ENCODE measurements at places on chromosomes 3 and 15.

GRCh38 chr3:142056656-142057330 lies 92.6 kb downstream of the TFDP2 start:
- peak; percentile 26 for DNase-seq

- no peak for DNase-seq
Measured at GRCh38 chr15:66848686-66849392, 146.8 kb downstream of the SMAD6 start.

DNA sequence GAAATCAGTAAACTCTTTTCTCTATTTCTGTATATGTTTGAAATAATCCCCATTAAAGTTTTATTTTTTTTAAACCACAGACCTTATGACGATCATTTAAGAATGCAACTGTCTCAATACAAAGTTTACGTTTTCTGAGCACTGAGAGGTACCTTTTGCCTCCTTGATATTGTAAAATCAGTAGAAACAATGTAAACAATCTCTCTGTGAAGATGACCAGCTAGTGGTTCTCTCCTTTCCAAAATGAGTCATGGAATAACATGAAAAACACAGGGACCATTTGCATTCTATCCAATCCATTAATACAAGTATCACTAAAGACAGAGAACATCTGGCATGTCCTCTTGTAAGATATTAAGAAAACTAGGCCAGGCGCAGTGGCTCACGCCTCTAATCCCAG lies 48.8 kb downstream of the RAD18 start:
- DNase-seq: no peak

DNA sequence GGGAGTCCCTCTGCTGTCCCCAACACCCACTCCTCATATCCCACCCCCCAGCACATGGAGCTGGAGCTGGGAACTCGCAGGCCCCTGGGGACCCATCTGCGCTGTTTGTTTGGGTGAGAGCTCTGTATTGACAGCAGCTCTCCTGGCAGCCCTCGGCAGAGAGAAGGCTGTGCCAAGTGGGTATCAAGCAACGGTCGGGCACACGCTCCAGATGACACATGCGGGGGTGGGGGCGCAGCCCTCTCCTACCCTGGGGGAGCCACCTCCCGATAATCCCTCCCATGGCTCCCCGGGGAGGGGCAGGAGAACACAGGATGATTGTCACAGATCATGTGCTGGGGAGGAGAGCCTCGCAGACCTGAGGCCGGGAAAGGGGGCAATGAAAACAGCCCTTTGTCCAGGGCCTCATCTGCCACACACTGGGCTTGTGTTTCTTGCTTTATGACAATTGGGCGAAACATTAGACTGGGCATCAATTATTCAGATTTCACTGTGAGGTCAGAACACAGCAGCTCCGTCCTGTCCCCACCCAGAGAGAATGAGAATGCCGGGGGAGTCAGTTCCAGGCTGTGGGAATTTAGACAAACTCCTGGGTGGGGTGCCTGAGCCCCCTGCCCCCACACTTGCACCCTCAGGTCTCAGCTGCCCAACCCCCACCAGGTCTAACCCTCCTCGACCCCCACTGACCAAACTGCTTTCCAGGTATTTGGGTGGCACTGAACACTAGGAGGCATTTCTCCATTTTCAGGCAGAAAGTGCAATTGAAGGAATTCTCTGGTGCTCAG lies 46.4 kb upstream of the KLF13 start:
- DNase-seq: no peak

- DNase-seq: peak; percentile 11
Measured at GRCh38 chr3:72597756-72598195, 250.5 kb downstream of the SHQ1 start.

DNA sequence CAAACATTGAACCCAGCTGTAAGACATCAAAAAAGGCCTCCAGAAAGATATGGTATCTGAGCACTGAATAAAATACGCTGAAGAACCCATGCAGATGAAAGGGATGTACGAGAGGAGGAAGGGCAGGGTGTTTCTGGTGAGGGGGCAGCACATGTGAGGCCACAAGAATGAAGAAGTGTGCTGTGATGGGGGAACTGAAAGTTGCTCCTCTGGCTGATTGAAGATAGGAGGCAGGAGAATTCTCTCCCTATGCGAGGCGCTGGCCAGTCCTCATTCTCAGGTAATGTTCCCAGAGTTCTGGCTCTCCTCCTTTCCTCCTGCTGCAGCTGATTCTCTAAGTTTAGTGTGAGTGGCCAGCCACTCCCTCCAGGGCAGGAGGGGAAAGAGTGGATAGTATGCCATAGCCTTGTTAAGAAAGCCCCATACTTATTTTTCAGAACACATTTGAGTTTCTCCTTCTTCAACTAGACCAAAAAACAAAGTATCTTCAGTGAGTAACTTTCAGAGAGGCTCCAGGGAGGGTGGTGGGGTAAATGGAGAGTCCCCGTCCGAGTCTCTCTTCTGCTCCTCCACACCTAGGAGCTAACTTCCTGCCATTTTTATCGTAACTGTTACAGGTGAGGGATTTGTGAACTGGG lies 26.9 kb upstream of the MYO1E start:
- no peak for DNase-seq

GRCh38 chr15:88179562-88179961 lies 77.0 kb downstream of the NTRK3 start:
- no peak for DNase-seq

- DNase-seq: no peak
Measured at GRCh38 chr15:70172124-70172523, 74.4 kb upstream of the TLE3 start.

DNA sequence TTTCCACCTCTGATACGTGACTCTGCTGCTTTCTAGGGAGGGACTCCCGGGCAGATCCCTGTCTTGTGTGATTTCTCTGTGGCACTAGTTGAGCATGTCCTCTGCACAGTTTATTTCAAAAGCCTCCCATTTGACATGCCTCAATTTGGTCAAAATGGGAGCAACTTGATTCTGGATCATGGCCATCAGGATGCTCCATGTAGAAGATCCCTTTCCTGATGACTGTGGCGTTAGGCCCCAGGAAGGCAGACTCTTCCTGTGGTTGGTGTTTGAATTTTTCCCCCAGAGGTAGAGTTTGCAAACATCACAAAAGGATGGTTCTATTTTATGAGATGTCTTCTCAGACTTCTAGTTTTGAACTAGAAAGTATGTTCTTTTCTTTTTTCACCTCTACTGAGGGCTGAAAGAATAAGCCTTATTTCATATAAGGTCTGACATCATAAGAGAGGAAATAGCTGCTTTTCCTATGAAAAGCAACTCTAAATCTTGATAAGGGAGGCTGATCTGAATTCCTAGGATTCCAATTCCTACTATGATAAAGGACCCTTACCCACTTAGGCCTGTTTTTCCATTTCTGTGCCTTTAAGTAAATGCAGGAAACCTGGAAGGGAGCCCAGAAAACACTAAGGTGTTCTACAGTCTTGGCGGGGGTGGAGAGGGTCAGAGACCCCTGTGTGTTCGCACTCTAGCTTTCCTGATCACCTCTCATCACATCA lies 243.8 kb upstream of the CHRM5 start:
- no peak for DNase-seq

DNA sequence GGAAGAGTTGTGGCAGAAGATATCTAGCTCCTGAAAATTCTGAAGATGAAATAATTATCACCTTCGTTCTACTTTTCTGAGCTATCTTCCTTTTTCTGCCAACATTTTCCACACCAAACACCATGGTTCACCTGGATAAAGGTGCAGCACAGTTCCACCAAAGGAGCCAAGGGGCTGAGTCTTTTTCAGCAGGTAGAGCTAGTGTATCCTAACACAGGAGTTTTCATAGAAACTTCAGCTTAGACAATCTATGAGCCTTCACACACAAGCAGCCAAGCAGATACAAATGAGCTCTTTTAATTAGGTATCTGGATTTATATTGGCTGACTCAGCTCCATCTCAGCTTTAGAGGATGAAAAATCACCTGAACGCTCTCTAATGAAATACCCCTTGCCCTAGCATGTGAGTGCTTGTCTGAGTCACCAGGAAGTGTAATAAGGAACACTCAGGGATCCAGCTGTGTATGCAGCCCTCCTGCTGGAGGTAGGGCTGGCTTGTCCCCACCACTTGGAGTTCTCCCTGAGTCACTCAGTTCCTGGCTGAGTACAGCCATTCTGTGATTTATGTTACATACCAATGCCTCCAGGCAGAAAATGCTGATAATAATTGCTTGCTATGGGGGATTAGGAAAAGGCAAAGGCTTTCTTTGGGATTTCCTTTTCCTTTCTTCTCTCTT lies 385.7 kb downstream of the LSAMP start:
- no peak for DNase-seq

GRCh38 chr15:74542166-74543042 lies 1.4 kb downstream of the ARID3B start:
- no peak for DNase-seq

GRCh38 chr3:30711151-30711550 lies 104.8 kb downstream of the TGFBR2 start:
- no peak for DNase-seq

DNA sequence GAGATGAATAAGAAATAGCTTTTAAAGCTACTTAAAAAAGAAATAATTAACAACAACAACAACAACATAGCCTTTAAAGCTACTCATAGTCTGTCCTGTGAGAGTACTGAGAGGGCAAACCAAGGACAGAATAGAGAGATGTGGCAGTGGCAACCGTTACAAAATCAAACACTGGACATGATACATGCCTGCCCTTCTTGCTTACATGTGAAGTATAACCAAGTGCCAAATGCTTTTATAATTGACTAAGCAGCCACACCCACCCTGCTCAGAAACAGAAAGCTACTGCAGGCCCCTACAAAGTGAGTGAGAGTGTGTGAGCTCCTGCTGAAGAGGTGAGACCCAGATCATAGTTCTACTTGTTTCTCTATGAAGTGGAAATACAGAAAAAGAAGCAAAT lies 38.4 kb downstream of the NDUFB4 start:
- DNase-seq: no peak

GRCh38 chr3:1774597-1774996 lies 324.1 kb upstream of the CNTN4 start:
- DNase-seq: no peak

DNA sequence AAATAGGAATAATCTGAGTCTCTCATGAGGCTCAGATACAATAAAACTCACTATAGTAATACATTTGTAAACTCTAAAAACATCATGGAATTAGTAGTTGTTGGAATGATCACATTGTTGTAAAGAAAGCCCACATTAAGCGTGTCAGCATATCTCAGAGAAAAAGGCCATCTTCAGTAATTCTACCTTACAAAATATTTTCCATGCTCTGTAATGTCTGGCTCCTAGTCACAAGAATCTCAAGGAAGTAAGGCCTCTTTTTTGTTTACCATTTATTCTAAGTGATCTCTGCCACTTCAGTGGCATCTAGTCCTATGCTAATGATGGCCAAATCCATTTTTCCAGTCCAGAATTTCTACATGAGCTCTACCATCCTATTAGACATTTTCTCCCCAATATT lies 240.2 kb upstream of the ZNF717 start:
- DNase-seq: no peak

- peak; percentile 26 for DNase-seq
Measured at GRCh38 chr3:49469037-49469935, 781 bp upstream of the DAG1 start.

- DNase-seq: no peak
Measured at GRCh38 chr3:194816748-194817591, 131.3 kb downstream of the FAM43A start.

DNA sequence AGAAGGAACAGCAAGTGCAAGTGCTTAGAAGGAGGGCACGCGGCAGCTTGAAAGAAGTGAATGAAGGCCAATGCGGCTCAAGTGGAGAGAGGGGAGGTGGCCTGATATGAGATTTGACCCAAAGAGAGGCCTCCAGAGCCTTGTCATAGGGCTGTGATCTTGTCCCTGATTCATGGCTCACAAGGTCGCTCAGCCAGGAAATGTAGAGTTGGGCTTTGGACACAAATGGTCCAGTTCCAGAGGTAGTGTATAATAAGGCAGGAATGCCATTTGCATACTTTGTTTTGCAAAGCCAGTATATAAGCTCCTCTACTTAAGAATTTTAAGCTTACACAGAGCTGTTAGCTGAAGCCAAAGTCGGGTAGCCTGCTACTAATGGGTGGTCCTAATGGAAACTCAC lies 33.7 kb downstream of the HGD start:
- no peak for DNase-seq

DNA sequence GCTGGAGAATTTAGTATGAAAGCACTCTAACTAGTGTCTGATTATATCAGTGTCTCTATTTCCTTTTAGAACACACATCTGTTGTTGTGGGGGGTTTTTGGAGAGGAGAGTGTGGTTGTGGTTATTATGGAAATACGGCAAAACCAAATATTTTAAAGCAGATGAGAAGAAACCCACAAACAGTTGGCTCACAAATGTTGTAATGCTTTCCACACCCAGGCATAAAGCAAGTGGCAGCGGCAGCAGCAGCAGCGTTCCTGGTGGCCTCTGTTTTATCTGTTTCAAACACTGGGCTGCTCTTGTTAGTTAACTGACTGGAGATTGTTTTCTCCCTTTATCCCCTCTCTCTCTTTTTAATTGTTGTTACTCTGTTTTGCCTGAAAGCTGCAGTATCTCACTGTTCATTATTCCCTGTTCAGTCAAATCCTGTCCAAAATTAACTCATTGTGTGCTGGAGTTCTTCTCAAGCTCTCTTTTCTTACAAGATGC lies 1045.5 kb upstream of the NR2F2 start:
- DNase-seq: no peak

DNA sequence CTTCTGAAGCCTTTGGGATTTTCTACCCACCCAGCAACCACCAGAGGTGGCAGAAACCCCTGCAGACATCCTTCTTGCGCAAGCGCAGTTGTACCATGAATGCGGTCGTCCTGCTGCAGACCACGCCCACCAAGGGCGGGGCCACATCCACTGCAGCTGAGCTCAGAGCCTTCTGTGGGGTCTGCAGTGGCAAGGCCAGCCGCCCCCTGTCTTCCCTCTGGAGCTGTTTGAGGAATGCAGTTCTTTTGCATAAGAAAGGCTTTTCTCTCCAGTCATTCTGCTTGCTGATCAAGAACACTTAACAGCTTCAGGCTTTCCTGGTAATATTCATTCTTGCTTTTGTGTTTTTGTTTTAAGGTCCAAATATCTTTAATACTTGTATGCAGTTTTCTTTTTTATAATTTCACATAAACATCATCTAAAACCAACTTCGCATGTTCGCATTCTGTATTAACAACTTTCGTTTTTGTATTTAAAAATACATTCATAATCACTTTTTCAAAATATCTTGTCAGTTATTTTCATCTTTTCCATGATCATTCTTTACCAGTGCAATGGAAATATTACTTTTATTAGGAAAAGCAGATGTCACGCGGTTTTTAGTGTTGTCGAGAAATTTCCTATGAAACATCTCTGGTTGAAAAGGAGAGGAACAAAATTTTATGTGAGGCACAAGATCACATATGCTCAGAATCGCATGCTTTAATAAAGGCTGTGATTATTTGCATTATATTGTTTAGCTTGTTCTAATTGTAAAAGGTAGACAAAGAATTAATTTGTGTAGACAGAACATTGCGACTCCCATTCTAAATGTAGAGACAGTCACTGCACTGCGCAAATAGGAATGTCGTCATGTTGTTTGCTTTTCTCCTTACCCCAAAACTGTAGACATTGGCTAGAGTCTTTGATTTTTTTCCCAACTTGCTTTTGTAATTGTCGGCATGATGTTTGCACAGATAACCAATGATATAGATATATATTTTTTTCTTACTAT lies 98.1 kb upstream of the SNRPN start:
- DNase-seq: no peak

- peak; percentile 49 for DNase-seq
Measured at GRCh38 chr3:75906555-75907112, 121.3 kb upstream of the ZNF717 start.
